ENCODE measurements at places on chromosomes 7 and 10. TPM values are rescaled to one million over a fixed set of nuclear protein-coding genes. Genes with fewer than 3 reads are reported as not detected.

OAT gene
- 187 TPM for total RNA-seq

DNA sequence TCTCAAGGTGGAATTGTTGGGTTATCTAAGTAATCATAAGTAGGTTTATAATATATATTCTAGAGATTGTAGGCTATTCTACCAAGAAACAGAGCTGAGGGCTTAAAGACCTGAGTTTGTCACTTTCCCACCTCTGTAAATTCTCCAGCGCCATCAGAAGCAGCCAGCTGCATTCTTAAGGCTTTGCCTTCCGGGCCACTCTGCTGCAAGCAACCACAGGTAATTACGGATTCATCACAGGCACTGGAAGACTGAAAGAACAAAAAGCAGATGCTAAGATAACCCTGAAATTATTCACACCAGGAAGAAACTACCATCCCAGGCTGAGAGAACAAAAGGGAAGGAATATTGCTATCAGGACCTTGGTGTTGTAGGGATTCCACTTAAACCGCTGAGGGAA, 137.8 kb upstream of the JCAD start:
- DNase-seq = peak; percentile 44

DNA sequence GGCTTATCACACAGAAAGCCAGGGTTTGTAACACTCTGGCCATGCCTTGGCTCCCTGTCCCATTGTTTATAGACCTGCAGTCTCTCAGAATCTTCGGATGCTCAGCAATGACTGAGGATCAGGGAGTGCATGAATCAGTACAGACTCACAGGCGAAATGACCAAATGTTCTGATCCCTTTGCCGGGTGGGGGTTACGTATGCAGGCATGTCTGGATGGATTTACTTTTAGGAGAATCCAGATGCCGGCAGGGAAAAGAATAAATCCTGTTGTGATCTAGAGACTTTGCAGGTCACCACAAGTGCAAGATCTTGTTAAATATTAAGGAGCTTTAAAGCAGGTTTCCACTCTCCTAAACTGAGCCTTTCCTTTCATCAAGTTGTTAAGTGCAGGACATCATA, 149.5 kb downstream of the SFMBT2 start:
- no peak for DNase-seq

GRCh38 chr10:36351159-36351558, 709.1 kb upstream of the FZD8 start:
- DNase-seq = peak; percentile 35

DNA sequence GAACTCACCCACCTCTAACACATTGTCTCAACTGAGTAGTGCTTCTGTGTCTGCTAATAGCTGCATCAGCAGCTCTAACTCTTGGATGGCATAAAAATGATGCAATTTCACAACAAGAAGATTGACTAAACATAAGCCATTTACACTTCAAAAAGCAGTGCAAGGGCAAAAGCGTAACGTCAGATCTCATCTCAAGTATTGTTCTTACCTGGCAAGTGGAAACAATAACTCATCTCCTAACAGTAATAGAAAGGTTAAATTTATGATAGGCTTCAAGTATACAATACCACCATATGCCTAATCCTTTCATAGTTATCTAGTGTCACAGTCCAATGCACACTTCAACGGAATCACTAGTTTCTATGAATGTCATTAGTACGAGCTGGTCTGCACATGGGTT, 14.8 kb downstream of the TPK1 start:
- DNase-seq = no peak

- DNase-seq = no peak
Observed at GRCh38 chr7:50655490-50655889, 90.3 kb upstream of the DDC start.

STEAP1 gene
- 30.0 TPM for total RNA-seq

- DNase-seq = no peak
Observed at GRCh38 chr10:110574420-110574819, 6.9 kb downstream of the SMC3 start.

SDK1 gene
- 0.68 TPM for total RNA-seq

- no peak for DNase-seq
Observed at GRCh38 chr10:104750291-104750690, 109.2 kb downstream of the SORCS3 start.

DNA sequence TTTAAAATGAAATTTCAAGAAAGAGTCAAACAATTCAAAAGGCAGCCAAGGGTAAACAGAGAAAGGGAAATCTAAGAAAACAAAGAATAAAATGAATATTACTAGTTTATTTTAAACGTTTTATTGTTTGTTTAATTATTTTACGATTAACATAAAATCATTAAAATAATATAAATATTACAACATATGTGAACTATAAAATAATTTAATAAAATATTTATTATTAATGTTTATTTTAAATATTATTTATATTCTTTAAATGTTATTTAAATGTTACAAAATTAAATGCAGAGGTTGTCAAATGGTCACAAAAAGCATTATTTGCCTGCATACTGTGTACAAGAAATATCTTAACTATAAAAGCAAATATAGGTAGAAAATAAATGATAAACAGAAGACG, 786.7 kb upstream of the GHITM start:
- DNase-seq = no peak

GIMAP5 gene
- total RNA-seq = not detected

- DNase-seq = no peak
Observed at GRCh38 chr10:21603721-21604120, 69.7 kb downstream of the MLLT10 start.

GRCh38 chr7:82264783-82265305, 178.7 kb downstream of the CACNA2D1 start:
- DNase-seq = no peak

DNA sequence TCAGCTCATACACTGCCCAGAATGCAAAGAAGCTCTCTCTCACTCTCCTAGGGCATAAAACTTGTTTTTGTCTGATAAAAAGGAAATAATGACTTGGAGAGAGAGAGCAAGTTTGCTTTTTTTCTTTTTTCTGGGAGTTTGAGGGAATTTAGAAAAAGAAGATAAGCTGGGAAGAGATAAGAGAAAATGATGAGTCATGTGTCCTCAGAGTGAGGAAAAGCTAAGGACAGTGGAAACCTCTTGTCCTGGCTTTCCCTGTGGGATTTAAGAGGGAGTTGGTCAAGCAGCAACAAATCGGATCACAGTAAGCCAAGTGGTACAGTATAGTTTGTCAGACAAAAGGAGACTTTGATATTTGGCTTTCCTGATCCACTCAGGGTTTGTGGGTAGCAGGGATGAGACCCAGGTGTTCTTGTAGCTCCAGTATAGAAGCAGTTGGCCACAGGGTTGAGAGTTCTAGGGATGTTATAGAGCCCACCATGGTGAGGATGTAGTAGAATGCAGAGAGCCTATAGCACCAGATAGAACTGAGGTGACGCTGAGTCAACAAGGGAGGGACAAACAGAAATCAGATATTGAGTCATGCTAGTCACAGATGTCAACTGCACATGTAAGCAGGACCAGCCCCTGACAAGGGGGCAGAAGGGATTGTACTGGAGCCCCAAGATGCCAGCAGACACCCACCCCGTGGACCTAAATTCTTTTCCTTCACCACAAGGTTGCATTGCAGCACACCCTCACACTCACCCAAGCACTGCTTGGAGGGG, 219.3 kb upstream of the TAC1 start:
- DNase-seq = no peak

- peak; percentile 84 for DNase-seq
Observed at GRCh38 chr10:16887565-16887964, 70.3 kb upstream of the RSU1 start.

- peak; percentile 30 for DNase-seq
Observed at GRCh38 chr10:89659143-89660131, 14.4 kb upstream of the PANK1 start.

GRCh38 chr7:123296965-123297364, 97.2 kb upstream of the SLC13A1 start:
- DNase-seq = no peak

DNA sequence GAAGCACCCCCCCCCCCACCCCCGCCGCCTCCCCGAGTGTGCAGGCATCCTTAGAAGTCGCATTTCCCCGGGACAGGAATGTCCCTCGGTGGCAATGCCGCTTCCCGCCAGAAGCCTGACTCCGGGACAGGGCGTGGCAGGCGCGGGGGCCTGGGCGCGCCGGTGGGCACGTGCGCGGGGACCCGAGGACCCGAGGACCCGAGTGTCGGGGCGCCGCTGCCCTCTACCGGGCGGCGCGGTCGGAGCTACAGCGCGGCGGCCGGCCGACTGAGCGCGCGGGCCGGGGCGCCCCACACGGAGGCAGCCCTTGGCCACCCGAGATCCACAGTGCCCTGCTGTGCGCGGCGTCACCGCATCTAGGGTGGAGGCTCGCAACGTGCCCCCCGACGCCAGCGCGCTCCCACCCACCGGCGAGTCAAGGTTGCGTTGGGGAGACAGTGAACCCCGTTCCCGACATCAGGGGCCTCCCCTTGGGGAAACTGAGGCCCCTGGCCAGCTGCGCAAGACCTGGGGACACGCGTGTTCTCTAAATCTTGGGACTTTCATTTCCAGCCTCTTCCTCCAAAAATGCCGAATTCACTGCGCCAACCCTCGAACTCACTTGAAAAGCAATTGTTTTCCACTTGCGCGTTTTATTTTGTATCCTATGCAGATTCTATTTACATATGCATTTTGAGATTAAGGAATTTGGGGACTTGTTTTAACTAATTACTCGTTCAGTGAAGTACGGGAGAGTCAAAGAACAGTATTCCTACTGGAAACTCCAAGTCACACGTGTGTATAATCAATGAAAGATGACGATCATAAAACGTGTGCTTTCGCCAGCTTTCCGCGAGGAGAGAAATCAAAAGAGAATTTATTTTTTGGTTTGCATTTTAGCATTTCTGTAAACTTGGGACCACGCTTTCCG, 3.1 kb upstream of the CUX1 start:
- peak; percentile 60 for DNase-seq

- DNase-seq = no peak
Observed at GRCh38 chr10:62506371-62506770, 132.2 kb downstream of the ZNF365 start.

DNA sequence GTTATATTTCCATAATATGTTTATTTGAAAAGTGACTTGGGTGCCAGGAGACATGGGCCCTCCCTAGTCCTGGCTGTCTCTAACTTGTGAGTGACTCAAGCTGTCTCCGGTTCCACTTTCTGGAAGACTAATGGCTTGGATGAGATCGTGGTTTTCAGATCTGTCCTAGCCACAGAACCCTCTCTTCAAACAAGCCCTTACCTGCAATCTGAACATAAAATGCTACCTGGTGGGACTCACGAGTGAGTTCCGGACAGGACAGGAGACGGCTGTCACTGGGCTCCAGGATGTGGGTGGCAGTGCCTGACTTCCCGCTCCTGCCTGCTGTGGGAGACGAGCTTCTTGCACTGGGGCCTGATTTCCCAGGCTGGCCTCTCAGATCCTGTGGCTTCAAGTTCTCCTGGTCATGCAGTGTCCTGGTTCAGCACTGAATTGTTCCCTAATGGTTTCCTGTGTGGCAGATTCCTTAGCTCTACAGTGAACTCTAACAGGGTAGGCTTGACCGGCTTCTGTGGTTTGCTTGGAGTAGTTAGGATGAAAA, 26.0 kb upstream of the PFKFB3 start:
- peak; percentile 61 for DNase-seq

DNA sequence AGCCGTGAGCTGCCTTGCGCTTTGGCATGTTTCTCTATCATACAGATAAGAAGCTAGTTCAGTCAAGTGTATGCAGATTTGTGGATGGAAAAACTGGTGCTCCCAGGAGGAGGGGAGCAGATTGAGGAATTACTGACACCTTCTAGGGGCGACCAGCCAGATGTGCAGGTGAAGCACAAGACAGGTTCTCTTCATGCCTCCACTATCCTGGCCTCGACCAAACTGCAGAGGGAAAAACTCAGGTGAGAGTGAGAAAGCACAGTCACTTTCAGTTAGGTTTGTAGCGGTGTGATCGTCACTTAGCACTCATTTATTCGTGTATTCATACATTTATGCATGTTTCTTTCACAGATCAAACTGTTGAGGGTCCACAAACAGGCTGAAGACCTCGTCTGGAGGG, 600 bp upstream of the DBNL start:
- no peak for DNase-seq

GRCh38 chr10:131574707-131575430, 263.3 kb upstream of the TCERG1L start:
- no peak for DNase-seq

DNA sequence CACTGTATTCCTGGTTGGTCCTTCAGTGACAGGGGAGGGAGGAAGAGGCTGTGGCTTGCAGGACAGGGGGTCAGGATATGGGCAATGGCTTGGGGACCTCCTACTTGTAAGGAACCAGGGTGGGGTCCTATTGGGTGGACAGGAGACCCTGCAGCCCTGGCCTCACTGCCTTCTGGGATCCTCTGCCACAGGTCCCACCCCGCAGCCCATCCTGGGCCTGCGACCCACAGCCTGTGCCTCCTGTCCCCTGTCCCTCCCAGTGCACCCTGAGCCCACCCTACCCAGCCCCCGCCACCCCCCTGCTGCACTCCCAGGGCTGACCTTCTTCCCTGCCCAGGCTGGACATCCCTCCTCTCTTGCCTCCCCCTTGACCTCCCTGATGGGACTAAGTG, 58.7 kb upstream of the MYL10 start:
- no peak for DNase-seq

DNA sequence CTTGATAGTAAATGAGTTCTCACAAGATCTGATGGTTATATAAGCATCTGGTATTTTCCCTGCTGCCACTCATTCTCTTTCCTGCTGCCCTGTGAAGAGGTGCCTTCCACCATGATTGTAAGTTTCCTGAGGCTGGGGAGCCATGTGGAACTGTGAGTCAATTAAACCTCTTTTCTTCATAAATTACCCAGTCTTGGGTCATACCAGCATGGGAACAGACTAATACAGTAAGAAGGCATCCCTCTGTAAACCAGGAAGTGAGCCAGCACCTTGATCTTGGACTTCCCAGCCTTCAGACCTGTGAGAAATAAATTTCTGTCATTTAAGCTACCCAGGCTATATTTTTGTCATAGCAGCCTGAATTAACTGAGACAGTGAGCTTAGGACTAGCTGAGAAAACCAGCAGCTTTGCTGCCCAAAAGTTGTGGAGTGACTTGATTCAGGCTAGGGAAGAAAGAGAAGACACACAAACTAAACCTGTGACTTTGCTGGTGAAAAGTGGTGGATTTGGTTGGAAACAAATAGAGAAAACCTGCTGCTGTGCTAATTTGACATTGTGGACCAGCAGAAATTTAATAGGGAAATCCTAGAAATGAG, 29.7 kb downstream of the PALS2 start:
- DNase-seq = no peak
